CD4-positive, alpha-beta T cell (primary cell): ENCODE measurements at places on chromosomes 3 and 15.

- DNase-seq = no peak
Observed at GRCh38 chr3:196938124-196938523, 4.2 kb downstream of the NCBP2 start.

DNA sequence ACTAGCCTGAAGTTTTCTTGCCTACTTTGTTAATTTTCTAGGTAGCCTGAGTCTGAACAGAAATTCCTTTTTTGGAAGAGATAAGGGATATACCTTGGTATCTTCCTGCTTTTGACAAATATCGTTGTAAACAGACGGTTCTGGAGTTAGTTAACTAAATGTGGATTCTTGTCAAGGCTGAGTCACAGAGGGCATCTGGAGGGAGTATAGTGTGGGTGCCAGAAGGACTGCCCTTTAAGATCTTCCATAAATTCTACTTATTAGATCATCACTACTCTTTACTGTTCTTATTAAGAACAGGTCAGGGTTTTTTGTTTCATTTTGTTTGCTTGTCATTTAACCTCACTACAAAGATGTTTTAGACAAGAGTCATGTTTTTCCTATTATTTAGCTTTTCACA is 125.3 kb upstream of the SKOR1 start:
- DNase-seq = no peak

DNA sequence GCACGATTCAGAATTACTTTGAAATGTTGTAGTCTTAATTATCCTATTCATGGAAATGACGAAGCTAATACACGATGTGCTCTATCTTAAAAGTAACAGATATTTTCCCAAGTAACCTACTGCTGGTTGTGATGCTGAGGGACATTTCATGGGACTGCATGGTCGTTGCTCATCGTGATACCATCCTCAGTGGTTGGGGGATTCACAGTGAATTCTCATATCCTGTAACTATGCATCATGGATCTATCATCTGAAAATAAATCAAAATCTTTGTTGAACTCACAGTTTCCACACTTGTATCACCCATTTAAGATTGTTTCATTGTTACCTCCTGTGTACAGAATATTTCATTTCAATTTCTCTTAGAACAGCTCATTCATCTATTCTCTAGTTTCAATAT is 84.7 kb downstream of the OPA1 start:
- DNase-seq = no peak

GRCh38 chr3:78906245-78906644 is 861.6 kb downstream of the ROBO1 start:
- no peak for DNase-seq

DNA sequence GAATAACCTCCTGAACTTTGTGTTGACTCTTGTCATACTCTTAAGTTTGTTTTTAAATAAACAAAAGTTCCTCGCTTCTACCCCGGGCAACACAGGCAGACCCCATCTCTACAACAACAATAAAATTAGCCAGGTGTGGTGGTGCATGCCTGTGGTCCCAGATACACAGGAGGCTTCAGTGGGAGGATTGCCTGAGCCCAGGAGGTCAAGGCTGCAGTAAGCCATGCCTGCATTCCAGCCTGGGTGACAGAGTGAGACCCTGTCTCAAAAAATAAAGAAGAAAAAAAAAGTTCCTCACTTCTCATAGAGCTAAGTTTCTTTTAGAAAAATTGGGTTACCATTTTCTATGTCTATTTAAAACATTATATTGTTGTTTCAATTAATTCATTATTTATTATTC is 29.2 kb downstream of the HDGFL3 start:
- DNase-seq = no peak

GRCh38 chr3:194300936-194301335 is 50.2 kb downstream of the CPN2 start:
- no peak for DNase-seq

- DNase-seq = no peak
Observed at GRCh38 chr3:78178740-78179363, 1139.0 kb downstream of the ROBO2 start.

GRCh38 chr3:134235577-134236076 is 15.0 kb downstream of the RYK start:
- DNase-seq = no peak

DNA sequence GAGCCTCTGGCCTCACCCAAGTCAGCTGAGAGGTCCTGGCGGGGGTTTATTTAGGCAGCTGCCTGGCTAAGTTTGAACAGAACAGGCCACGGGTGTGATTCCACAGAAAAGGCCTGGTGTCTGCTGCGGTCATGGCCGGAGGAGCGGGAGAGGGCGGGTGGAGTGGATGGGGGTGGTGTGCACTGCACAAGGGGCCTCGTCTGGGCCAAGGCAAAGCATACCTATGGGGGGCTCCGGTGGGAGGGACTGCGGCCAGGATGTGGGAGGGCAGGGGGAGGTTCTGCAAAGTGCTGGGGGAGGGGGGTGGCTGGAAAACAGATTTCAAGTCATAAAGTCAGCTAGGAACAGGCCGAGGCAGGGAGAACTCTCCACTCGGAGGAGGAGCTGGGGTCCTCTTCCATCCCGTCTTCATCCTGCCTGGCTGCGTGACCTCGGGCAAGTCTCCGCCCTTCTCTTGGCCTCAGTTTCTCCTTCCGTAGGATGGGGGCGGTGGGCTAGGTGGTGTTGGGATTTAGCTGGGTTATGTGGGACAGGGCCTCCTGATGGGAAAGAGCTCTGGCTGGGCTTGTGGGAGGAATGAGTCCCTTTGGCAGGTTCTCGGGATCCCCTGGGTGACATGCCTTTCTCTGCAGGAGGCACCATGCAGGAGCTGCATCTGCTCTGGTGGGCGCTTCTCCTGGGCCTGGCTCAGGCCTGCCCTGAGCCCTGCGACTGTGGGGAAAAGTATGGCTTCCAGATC is 878 bp downstream of the ISLR start:
- no peak for DNase-seq

GRCh38 chr15:74552773-74553441 is 11.9 kb downstream of the ARID3B start:
- DNase-seq = no peak

- no peak for DNase-seq
Observed at GRCh38 chr3:186849374-186849975, 7.0 kb downstream of the ADIPOQ start.

- DNase-seq = no peak
Observed at GRCh38 chr3:35438101-35438500, 201.2 kb upstream of the ARPP21 start.

DNA sequence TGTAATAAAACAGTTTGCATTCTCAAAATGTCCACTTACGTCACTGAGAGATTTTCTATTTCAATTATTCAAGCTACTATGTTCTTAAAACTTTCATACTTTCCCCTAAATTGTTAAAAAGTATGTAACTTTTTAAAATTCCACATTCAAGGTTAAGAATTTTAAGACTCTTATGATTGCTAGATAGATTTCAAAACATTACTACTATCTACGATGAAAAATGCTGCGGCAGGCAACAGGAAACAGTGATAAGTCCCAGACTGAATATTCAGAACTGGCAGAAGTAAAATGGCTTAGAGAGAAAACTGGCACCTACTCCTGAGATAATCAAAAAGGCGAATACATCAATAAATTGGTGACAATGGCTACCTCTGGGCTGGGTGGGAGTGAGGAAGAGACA is 16.2 kb downstream of the ATP13A3 start:
- no peak for DNase-seq

DNA sequence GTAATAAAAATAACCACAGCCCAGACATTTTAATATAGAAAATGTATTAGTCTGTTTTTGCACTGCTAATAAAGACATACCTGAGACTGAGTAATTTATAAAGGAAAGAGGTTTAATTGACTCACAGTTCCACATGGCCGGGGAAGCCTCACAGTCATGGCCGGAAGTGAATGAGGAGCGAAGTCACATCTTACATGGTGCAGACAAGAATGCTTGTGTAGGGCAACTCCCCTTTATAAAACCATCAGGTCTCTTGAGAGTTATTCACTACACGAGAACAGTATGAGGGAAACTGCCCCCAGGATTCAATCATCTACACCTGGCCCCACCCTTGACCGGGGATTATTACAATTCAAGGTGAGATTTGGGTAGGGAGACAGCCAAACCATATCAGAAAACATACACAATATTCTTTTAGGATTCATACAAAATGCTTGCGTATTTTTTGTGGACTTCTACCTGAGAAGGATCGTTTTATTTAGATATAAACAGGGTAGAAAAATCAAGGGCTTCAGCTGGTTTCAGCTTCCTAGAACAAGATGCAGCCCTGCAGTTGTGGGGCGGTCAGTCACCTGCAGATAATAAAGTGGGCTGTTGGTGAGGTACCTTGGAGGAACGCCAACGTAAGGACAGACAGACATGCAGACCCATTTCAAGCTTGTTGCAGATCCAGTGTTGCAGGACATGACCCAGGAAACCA is 101.9 kb downstream of the TNIK start:
- no peak for DNase-seq

- DNase-seq = no peak
Observed at GRCh38 chr15:59591356-59591755, 20.2 kb upstream of the GCNT3 start.

- no peak for DNase-seq
Observed at GRCh38 chr3:130901463-130902204, 7.8 kb downstream of the ATP2C1 start.

GRCh38 chr3:55746808-55747413 is 259.8 kb upstream of the WNT5A start:
- no peak for DNase-seq

GRCh38 chr15:40054605-40054854 is 15.5 kb upstream of the SRP14 start:
- DNase-seq = no peak

- DNase-seq = no peak
Observed at GRCh38 chr3:189119950-189120349, 51.8 kb upstream of the TPRG1 start.

DNA sequence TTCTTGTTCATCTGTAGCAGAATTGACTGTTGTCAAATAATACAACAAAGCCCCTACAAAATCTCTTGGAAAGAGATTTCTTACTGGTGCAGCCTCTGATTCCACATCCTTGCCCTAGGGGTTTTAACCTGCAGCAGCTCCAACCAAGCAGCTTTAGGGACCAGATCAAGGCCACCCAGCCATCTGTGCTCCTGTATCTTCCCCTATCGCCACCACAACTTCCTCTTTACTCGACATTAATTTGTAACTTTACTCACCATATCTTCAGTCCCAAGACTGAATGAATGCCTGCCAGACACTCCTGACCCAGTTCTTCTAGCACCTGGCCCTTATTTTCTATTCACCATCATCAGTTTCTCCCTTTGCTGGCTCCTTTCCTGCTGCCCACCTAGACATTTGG is 156.6 kb upstream of the IL12A start:
- DNase-seq = no peak

DNA sequence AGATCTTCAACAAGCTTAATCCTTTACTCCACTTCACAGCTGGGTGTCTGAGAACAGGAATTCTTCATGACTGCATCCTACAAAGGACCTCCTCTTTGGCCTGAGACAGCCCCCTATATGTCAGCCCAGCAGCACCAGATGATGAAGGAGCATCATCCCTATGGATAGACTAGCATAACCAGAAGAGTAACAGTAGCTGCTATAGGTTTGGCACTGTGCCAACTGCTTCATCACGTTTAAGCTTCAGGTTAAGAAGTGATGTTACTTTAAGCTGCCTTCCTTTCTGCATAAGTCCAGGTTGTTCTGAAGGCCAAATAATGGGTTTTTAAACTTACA is 50.6 kb downstream of the CMSS1 start:
- no peak for DNase-seq

DNA sequence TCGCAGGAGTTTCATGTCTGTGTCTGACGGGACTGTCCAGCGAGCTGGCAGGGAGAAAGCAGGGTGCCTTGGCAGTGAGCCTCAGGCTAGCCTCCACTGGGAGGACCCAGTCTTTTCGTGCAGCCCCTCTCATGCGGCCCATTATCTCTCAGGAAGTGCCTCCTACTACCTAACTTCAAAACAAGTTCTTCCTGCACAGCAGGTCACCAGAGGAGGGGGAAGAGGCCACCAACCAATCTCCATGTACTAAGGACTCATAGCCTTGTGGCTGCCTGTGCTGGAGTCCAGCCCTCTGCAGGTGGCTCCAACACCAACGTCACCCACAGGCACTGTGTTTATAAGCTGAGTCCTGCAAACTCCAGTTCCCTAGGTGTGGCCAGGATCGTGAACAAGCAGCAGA is 4.8 kb downstream of the VIPR1 start:
- no peak for DNase-seq

- no peak for DNase-seq
Observed at GRCh38 chr3:65824166-65824565, 214.6 kb downstream of the MAGI1 start.

- no peak for DNase-seq
Observed at GRCh38 chr15:43489191-43489590, 3.8 kb downstream of the TP53BP1 start.

DNA sequence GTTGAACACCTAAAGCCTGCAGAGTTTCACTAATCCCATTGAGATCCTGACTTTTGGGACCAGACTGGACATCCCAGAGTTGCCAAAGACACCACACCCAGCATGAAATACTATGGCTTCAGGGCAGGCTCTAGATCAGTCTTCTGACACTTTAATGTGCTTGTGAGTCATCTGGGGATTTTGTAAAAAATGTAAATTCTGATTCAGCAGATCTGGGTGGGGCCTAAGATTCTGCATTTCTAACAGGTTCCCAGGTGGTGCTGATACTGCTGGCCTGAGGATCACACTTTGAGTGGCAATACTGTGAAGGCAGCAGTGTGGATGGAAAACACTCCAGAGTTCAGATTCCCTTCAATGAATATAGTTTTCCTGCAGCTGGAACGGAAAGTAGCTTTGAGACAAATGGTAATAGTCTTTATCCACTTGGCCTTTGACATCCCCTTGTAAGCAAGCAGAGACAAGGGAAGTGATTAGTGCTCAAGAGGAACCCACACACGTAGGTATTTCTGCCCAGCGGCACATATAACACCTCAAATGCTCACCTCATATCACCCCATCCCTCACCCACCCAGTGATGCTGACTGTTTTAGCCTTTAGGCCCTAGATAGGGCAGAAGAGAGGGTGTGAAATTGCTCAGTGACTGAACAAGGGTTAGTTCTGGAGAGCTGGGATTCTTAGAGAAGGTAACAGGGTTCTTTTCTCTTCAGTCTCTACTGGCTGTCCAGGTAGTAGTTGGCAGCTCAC is 51.5 kb upstream of the GSK3B start:
- DNase-seq = no peak

DNA sequence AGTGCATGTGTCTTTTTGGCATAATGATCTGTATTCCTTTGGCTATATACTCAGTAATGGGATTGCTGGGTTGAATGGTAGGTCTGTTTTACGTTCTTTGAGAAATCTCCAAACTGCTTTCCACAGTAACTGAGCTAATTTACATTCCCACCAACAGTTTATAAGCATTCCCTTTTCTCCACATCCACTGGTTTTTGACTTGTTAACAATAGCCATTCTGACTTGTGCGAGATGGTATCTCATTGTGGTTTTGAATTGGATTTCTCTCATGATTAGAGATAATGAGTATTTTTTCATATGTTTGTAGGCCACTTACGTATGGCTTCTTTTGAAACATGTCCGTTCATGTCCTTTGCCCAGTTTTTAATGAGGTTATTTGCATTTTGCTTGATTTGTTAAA is 117.7 kb downstream of the CHCHD4 start:
- no peak for DNase-seq
